ENCODE measurements at places on chromosomes 12 and 14. TPM values are rescaled to one million over a fixed set of nuclear protein-coding genes. Genes with fewer than 3 reads are reported as not detected.

The PTPRQ gene
- 0.73 TPM for total RNA-seq

The RERG gene
- total RNA-seq: 20.7 TPM

The PRH2 gene
- 0.64 TPM for total RNA-seq

The MYH6 gene
- total RNA-seq: 0.09 TPM

The PTGDR gene
- 0.36 TPM for total RNA-seq

The LRIG3 gene
- total RNA-seq: 48.6 TPM

The CIROP gene
- total RNA-seq: not detected

The TMEM52B gene
- 0.27 TPM for total RNA-seq

The GCH1 gene
- 1.8 TPM for total RNA-seq

The ACSS3 gene
- total RNA-seq: 14.9 TPM

- no peak for DNase-seq
Measured at GRCh38 chr12:25252946-25253345, 2.2 kb upstream of the KRAS start.

- DNase-seq: peak; percentile 30
Measured at GRCh38 chr12:29054858-29055663, 94.0 kb upstream of the FAR2 start.

DNA sequence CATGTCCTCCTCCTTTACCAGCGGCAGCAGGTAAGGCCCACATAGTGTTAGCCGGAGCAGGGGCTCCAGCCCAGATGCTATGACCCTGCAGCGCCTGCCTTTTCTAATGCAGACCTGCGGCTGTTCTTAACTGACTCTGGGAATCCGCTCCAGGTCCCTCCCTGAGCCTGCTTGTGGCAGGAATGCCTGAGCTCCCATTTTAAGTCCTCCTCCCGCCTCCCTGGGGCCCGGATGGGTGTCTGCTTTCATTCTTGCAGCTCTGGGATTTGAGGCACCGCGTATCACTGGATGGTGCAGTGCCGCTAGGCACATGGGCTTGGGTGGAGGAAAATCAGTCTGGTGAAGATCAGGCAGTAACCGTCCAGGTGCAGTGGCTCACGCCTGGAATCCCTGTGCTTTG lies 7.6 kb downstream of the TSPAN9 start:
- DNase-seq: no peak

- DNase-seq: no peak
Measured at GRCh38 chr14:26218861-26219260, 379.0 kb downstream of the NOVA1 start.

- no peak for DNase-seq
Measured at GRCh38 chr14:34043627-34044372, 92.9 kb upstream of the EGLN3 start.

DNA sequence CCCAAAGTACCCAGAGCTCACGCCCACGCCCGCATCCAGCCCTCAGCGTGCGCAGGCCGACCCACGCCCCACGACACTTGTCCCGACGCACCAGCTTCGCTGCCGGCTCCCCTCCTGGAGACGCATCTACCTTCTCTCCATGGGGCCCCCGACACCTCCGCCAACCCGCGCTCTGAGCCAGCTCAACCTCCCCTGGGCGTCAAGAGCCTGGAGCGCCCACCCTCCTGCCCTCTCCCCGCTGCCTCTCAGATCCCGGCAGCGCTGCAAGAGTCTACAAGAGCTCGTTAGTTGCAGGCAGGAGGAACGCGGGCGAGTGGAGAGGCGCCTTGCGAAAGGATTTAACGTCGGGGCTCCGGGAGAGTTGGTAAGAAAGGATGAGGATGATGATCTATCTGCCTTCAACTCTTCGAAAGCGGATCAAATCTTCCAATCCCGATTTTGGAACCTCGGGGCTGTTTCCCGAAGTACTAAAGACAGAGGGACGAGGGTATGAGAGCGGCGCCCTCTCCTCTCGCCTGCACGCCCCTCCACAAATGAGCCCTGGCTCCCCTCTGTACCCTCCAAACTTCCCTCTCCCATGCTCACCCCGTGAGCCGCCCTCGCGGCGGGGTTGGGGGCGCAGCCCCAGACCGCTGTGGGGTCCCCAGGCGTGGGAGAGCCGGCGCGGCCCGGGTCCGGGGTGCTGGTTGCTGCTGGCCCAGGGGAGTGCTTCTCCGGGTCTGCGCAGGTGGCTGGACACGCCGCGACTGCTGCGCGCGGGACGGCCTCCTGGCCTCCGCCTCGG lies 979 bp downstream of the LTBP2 start:
- no peak for DNase-seq

GRCh38 chr12:41619705-41620104 lies 431.6 kb downstream of the PDZRN4 start:
- no peak for DNase-seq

DNA sequence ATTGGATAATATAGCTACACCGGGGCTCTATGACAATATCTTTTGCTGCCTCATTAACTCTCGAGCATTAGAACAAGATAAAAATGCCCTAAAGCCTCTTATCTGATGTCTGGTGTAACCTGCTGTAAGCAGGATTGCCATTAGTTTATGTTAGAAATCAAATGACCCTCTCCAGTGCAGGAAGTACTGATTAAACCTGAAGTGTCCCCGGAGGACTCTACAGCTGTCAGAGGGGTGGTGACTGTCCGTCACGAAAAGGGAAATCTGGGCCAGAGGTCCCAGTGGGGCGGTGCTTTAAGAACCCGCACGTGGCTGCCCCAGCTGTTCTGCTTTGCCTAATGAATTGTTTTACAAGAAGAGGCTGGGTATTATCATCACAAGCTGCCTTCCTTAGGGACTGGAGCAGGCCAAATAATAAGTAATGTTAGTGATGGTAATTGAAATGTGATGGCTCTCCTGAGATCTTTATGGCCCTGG lies 55.7 kb downstream of the LIN52 start:
- no peak for DNase-seq

DNA sequence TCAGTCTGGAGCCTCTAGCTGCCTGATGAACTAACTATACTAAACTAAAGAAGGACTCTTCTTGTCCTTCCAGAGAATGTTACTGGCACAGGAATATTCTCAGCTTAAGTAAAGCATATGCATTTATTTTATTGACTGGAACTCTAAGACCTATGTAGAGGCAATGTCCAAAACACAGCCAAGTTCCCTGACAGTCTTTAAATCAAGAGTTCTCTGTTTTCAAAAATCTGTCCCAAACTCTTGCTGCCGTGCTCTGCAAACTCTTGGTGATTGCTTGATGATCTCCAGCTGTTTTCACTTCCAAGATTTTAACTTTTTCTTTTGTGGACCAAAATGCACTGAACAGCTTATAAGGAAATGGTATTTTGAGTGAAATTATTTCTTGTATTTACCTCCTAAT lies 67.5 kb upstream of the DAAM1 start:
- DNase-seq: no peak

- no peak for DNase-seq
Measured at GRCh38 chr12:21984375-21984774, 43.1 kb upstream of the ABCC9 start.

DNA sequence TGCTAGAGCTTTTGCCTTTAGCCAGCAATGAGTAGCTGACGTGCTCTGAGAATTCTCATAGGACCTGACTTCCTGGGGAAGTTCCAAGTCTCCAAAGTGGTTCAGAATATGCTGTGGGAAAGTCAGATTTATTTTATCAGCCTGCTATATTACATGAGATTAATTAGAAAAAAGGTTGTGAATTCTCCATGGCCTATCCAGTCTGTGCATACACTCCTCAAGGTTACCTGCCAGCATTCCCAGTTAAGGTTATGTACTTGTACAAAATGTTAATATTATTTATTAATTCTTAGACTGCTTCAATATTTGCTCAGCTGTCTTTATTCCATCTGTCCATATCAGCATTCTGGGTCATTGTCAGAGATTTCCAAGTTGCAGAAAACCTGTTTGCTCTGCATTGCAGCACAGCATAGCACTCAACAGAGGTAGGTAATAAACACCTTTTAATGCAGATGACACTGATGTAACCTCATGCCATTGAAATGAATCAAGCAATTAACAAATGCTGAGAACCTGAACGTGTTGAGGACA lies 2.7 kb upstream of the SEL1L start:
- no peak for DNase-seq

DNA sequence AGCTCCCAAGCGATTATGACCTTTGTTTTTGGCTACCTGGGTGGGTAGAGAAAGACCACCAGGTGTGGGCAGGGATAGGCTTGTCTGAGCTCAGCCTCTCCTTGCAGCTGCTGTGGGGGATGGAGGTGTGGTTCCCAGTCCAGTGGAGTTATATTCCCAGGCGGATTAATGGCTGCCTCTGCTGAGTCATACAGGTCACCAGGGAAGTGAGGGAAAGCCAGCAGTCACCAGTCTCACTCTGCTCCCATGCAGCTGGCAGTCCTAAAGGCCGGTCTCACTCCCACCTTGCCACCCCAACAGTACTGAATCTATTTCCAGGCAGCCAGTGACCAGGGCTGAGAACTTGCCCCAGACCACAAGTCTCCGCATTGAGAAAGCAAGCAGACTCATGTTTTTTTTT lies 399.2 kb downstream of the VRK1 start:
- no peak for DNase-seq

DNA sequence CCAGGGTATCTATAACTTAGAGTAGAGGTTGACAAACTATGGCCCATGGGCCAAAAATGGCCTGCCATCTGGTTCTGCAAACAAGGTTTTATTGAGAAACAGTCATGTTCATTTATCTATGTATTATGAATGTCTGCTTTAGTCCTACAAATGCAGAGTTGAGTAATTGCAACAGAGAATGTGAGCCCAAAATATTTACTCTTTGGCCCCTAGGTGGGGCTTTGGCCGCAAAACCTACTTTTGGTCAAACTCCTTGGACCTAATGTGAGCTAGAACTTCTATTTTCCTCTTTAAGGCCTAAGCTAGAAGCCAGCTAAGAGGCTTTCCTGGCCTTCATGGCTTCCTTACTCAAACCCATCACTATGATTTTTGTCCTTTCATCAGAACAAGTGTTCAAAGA lies 379.1 kb downstream of the NELL2 start:
- DNase-seq: no peak

- no peak for DNase-seq
Measured at GRCh38 chr14:99579903-99580571, 24.0 kb downstream of the CCDC85C start.

- no peak for DNase-seq
Measured at GRCh38 chr12:54141431-54142113, 47.2 kb downstream of the SMUG1 start.

DNA sequence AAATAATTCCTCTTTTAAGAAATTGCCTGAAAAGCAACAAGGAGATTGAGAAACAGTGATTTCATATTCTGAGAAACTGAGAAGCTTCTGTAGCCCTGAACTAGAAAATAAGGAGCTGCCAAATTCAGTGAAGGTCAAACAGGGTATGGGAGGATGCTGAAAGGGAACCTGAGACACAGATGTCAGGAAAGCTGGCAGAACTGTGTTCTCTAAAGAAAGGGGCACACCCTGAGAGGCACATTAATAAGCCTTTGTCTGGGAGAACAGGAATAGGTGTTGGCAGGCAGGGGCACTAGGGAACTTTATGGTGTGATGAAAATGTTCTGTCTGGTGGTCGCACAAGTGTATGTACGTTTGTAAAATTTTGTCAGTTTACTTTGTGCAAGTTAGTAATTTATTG lies 29.6 kb downstream of the VRK1 start:
- no peak for DNase-seq

DNA sequence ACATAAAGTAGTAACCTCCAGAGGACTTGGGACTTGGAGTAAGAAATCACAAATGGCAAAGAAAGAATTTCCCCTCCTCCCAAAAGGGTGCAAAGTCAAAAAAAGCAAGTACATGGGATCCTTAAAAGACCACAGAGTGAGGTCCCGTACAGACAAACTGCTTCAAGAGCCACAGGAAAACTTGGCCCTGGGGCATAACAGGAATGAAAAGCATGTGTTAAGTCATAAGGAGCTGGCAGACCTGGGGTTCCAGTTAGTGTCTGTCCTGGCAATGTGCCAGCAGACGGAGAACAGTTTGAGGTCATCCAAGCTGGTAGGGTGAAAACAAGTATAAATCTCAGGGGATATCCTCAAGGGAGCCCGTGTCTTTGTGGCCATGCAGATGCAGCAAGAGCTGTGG lies 73.2 kb downstream of the HSD17B6 start:
- DNase-seq: no peak

- peak; percentile 77 for DNase-seq
Measured at GRCh38 chr14:64303471-64303917, 9.3 kb upstream of the ESR2 start.

GRCh38 chr12:68609998-68610369 lies 715 bp upstream of the RAP1B start:
- DNase-seq: peak; percentile 8

GRCh38 chr12:70246580-70246979 lies 3.3 kb downstream of the CNOT2 start:
- DNase-seq: no peak

DNA sequence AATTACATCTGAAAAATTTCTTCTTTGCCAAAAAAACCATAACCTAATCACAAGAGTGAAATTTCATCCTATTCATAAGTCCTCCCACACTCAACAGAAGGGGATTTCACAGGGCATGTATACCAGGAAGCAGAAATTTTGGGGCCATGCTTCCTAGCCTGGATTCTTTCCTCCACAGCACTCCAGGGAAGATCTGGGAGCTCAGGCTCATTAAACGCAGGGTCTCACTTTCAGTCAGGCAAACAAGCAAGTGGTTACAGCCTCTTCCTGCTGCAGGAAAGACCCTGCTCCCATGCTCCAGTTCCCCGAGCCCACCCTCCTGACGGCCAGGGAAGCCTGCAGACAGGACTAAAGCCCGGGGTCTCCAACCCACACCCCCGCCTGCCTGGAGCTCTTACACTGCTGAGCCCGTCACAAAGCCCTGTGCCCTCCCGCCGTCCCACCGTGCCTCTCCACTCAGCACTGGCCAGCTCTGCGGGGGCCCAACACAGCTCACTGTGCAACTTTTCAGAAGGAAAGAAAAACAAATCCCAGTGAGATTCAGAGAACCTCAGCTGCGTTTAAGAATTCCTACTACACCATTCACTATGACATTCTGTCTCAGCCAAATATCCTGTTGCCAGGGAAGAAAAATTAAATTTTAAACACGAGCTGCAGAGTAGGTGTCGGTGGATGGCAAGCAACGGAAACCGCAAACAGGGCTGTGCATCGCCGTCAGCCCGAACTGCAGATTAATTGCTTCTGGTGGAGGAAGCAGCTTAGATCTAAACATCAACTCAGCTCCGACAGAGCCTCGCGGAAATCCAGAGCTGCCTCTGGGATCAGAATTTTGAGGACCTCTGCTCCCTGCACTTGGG lies 106.7 kb upstream of the SFSWAP start:
- DNase-seq: no peak

DNA sequence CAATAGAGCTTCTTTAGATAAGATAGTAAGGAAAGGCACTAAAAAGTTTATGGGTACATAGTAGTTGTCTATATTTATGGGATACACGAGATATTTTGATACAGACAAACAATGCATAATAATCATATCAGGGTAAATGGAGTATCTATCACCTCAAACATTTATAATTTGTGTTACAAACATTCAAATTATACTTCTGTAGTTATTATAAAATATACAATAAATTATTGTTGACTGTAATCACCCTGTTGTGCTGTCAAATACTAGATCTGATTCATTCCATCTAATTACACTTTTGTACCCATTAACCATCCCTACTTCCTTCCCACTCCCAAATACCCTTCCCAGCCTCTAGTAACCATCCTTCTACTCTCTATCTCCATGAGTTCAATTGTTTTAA lies 179.7 kb downstream of the FOXG1 start:
- no peak for DNase-seq

- DNase-seq: peak; percentile 79
Measured at GRCh38 chr12:51591016-51591901, at the start of gene SCN8A. TSS of gene SCN8A (plus strand) at chr12:51591233. CDS start at chr12:51662818, 71,585 bp downstream.

- peak; percentile 8 for DNase-seq
Measured at GRCh38 chr12:109504068-109504467, 26.6 kb downstream of the UBE3B start.

All from cerebellum (tissue), 4 donors.